ENCODE measurements at places on chromosomes 11 and 22.
A peak's percentile ranks its signal among the peaks of the same experiment; 100 is the strongest.

- peak; percentile 94 for DNase-seq
Measured at GRCh38 chr22:23069502-23070357, 589 bp upstream of the GNAZ start.

DNA sequence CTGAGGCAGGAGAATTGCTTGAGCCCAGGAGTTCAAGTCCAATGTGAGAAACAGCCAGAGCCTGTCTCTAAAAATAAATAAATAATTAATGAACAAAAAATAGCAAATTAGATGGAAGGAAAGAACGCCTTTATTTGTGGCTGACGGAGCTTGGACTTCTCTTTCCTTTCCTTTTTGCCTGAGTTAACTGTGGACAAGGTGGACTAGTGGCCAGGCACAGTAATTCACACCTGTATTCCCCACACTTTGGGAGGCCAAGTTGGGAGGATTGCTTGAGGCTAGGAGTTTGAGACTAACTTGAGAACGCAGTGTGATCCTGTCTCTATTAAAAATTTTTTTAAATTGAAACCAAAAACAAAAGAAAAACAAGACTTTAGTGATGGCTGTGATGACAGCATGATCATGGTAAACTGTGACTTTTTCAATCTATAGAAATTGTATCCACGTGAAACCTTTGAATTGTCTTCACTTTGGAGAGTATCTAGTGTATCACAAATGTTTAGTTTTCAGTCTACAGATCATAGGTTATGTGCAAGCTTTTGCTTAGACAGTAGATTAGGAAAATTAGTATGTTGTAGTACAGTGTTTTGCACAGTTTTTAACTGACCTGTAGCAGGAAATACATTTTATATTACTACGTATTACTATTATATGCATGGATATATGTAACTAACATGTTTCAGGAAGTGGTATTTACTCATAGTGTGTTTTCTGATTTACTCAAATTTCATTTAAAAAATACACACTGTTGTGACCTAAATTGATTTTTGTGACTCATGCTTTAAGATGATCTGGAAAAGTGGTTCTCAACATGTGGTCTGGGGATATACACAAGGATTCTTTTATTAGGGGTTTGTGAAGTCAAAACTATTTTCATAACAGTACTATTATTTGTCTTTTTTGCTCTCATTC is 42.1 kb downstream of the KDM2A start:
- no peak for DNase-seq

GRCh38 chr11:16610738-16611388 is 127.6 kb upstream of the C11orf58 start:
- no peak for DNase-seq

DNA sequence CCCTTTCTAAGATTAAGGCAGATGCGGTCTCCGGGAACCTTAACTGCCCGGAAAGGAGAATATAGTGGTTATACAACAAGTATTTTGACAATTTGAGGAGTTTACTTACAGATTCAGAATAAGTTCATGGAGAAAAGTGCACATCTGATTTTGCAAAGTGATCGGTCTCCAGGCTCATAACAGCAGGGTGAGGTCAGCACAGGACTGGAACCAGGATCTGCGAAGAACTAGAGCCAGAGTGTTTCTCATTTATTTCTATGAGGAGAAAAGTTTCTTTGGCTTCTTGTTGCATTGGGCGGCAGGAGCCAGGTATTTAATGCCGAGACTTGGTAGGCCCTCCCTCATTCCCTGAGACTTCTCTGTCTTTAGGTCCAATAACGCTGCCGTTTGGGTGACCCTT is 3.7 kb downstream of the ADAMTS15 start:
- no peak for DNase-seq

DNA sequence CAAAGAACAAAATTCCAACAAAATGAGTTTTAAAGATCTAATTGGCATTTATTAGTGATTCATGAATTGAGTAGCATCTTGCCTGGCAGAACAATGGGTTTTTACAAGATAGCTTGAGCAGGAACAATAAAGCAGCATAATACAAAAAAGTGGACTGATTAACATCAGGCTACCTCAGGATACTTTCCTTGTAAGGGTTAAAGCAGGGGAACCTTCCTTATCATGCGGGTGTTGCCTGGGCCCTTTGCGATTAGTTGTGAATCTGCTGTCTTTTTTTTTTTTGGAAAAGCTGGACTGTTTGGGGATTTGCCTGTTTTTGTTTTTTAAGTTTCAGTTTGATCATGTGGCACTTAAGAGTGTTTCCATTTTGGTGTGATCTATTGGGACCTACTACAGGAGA is 37.5 kb downstream of the EXPH5 start:
- no peak for DNase-seq

- no peak for DNase-seq
Measured at GRCh38 chr22:24827296-24827695, 21.3 kb downstream of the SGSM1 start.

- DNase-seq: no peak
Measured at GRCh38 chr11:59769111-59769510, 13.9 kb downstream of the STX3 start.

DNA sequence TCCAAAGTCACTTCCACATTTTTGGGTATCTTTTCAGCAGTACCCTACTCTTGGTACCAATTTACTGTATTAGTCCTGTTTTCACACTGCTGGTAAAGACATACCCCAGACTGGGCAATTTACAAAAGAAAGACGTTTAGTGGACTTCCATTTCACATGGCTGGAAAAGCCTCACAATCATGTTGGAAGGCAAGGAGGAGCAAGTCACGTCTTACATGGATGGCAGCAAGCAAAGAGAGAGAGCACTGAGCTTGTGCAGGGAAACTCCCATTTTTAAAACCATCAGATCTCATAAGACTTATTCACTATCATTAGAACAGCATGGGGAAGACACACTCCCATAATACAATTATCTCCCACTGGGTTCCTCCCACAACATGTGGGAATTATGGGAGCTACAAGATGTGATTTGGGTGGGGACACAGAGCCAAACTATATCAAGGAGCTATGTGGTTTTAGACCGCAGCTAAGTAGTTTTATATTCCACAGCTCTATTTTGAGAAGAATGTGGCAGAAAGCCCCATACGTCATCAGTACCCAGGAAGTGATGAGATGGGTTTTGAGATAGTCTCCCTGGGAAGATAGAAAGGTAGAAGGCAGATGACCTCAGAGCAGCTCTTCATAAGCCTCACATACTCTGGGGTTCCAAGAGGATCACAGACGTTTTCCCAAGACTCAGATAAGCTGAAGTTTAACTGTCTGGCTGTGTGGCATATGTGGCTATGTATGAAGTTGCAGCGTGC is 96.3 kb downstream of the APIP start:
- no peak for DNase-seq

- DNase-seq: no peak
Measured at GRCh38 chr11:17934194-17934593, 78.7 kb downstream of the SERGEF start.

- no peak for DNase-seq
Measured at GRCh38 chr11:70067036-70067435, 11.1 kb upstream of the ANO1 start.

DNA sequence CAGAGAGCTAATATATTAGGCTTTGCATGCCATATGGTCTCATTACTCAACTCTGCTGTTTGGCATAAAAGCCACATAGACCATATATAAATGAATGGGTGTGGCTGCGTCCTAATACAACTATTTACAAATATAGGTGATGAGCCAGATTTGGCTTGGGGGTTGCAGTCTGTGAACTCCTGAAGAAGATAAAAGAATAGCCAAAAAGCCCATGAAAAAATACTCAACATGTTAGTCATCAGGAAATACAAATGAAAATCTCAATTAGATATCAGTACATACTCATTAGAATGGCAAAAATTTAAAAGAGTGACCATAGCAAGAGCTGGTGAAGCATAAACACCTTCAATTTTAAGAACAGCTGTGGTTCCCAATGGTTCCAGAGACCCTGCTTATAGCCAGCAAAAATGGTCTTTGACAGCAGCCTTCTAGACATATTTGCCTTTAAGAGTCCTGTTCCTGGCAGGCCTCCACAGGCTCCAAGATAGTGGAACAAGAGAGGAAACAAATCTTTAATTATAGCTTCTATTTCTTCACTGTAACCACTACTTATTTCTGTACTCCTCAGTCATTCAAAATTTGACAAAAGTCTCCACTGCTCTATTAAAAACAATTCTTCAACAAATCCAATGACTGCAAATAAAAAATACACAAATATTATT is 16.1 kb downstream of the C2CD3 start:
- no peak for DNase-seq

GRCh38 chr11:77472991-77473800 is 698 bp downstream of the PAK1 start:
- peak; percentile 24 for DNase-seq

DNA sequence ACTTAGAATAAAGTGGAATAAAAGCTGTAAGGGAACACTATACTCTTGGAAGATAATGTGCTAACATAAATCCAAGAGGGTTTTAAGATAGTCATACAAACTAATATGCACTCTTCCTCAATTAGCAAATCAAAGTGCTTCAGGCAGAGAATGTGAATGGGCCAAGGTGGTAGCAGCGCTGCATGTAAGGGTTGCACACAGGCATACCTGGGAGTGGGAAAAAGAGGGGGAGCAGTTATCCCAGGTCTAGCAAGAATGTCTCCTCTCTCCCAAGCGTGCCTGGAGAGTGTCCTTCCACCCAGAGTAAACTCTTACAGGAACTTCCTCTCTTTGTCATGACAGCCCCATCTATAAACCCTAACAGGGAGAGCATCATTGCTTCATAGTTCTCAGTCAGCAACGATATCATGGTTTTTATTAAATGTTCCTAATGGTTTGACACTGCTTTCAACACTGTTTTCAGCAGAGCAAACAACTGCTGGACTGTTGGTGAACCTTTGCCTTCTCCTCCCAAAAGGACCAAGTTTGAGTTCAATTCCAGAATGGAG is 61.6 kb downstream of the SYTL2 start:
- DNase-seq: no peak

GRCh38 chr11:11946180-11946579 is 62.2 kb downstream of the DKK3 start:
- no peak for DNase-seq

- DNase-seq: no peak
Measured at GRCh38 chr11:122664188-122664587, 8.7 kb downstream of the UBASH3B start.

GRCh38 chr11:117387992-117388755 is 60.5 kb downstream of the CEP164 start:
- no peak for DNase-seq

GRCh38 chr11:119195680-119196079 is 10.4 kb downstream of the NHERF4 start:
- DNase-seq: no peak

- no peak for DNase-seq
Measured at GRCh38 chr11:32775908-32776307, 18.6 kb downstream of the CCDC73 start.

DNA sequence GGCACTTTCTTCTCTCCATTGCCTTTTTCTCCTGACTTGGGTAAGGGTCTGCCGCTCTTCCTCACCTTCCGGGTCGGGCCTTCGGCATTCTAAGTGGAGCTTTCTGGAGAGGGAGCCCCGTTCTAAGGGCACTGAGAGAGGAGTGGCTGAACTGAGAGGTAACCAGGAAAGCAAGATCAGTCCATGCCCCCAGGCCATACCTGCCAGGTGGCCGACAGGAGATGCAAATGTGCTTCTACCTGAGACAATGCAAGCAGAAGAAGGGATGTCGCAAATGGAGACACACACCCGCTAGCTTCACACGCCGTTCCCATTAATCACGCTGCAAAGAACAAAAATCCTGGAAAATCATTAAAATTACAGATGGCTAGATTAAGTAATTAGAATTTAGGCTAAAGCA is 156.4 kb upstream of the TBCEL start:
- no peak for DNase-seq

- DNase-seq: no peak
Measured at GRCh38 chr22:46779023-46779422, 16.6 kb downstream of the TBC1D22A start.

- no peak for DNase-seq
Measured at GRCh38 chr11:102727890-102728289, 3.1 kb upstream of the MMP8 start.

DNA sequence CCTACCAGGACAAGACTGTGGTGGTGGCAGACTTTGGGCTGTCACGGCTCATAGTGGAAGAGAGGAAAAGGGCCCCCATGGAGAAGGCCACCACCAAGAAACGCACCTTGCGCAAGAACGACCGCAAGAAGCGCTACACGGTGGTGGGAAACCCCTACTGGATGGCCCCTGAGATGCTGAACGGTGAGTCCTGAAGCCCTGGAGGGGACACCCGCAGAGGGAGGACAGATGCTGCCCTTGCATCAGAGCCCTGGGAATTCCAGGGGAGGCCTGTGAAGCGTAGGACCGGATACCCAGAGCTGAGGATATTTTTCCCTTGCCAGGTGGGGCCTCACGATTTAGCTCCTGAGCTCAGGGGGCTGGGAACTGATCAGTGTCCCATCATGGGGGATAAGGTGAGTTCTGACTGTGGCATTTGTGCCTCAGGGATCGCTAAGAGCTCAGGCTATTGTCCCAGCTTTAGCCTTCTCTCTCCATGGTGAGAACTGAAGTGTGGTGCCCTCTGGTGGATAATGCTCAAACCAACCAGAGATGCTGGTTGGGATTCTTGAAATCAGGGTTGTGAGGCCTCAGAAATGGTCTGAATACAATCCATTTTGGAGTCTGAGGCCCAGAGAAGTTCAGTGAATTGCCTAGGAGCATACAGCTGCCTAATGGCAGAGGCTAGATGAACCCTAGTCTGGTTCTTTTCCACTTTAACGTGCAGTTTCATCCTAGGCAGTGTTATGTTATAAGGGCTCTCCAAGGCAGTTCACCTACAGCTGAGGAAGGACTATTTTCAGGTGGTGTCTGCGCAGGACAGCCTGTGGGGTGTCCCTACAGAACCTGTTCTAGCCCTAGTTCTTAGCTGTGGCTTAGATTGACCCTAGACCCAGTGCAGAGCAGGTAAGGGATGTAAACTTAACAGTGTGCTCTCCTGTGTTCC is 19.5 kb downstream of the PIK3IP1 start:
- peak; percentile 62 for DNase-seq

DNA sequence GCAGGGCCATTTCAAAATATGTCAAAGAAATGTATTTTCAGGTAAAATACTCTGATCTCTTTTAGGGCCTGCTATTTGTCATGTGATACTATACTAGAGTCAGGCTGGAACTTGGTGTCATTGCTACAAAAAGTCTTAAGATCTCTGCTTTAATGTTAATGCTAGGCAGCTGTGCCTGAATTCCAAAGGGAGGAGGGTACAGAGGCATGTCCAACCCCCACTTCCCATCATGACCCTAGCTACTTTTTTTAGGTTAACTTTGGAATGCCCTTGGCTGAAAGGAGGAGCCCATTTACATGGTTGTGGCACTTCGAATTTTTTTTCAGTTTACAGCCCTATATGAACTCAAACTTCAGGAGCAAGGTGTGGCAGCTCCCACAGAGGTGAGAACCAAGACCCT is 58.1 kb downstream of the OSBP2 start:
- DNase-seq: no peak

- DNase-seq: no peak
Measured at GRCh38 chr22:24952837-24953383, 394 bp downstream of the KIAA1671 start.

DNA sequence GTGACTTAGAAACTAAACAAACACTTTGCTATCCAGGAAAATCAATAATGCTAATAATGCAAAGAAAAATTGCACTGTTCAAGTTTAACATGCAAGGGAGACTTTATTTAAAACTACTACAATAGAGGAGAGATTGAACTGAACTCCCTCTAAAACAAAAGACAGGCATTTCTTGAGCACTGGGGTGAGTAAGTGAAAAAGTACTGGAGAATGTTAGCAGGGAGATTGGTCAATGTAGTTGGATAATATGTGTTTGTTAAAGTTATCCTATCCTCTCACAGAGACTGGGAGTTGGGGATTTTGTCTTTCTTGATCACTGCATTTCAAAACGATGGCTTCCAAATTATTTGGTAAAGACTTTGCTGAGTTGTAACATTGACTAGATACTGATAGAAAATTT is 77.6 kb downstream of the LUZP2 start:
- no peak for DNase-seq

- DNase-seq: no peak
Measured at GRCh38 chr11:35661534-35661933, 1.0 kb upstream of the TRIM44 start.
